ENCODE measurements at places on chromosomes 3 and 15.
A peak's percentile ranks its signal among the peaks of the same experiment; 100 is the strongest.

- DNase-seq: no peak
Observed at GRCh38 chr3:67534594-67534993, 119.8 kb downstream of the SUCLG2 start.

- DNase-seq: no peak
Observed at GRCh38 chr3:181418233-181418632, 293.5 kb upstream of the SOX2 start.

DNA sequence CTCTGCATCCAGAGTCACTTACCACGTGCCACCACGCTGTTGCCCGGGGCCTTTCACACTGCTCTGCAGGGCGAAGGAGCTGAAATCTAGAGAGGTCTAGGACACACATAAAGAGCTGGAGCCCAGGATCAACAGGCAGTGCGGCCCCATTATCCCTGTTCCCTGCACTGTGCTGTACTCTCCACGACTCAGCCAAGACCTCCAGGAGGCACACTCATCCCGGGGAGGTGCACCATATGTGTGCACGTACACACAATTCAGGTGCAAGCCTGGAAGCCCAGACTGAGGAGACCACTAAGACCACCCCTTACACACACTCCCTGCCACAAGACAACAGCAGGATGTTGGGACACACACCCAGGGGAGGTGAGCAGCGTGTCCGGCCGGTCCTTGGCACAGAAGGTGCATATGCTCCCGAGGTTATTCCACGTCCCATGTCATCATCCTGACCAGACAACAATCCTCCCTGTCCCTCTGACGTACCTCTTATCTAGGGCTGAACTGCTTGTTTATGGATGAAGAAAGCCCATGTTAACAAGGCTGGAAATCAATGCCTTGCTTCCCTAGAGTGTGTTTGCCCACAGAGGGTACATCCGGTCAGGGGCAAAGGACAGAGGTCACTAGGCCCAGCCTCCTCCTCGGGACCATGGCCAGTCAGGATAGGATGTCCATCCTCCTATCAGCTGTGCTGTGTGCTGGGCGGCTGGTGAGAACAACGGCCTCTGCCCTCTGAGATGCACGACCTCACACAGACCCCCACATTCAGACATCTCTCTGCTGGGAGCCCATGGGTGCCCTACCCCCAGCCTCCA, 16.1 kb downstream of the KLF15 start:
- DNase-seq: no peak

DNA sequence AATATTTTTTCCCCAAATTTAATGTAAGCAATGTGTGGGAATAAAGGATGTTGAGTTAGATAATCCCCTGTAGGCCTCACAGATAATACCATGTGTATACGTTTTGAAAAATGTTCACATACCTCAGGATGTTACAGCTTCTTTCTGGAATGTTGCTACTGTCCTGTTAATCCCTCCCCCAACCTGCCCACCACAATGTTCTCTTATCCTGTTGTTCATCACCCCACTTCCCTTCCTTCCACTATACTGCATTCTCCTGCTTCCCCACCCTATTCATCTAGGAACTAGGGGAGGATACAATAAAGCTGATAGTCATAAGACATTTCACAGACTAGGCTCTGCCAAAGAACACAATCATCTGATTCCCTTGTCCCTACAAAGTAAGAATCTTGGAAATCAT, 92.1 kb downstream of the IGF2BP2 start:
- DNase-seq: no peak

DNA sequence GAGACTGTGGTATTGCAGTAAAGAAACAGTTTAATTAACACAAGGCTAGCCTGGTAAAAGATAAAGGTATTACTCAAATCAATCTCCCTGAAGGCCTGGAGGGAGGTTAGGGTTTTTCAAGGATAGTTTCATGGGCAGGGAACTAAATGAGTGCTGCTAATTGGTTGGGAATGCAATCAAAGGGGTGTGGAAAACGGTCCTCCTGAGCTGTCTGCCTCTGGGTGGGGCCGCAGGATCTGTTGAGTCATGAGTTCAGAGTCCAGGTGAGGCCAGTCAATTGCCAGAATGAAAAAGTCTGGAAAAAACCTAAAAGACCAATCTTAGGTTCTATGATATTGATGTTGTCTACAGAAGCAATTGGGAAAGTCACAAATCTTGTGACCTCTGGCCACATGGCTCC, 293.2 kb downstream of the MCTP2 start:
- DNase-seq: no peak

GRCh38 chr3:150222691-150223489, 185.2 kb upstream of the TSC22D2 start:
- DNase-seq: peak; percentile 15

DNA sequence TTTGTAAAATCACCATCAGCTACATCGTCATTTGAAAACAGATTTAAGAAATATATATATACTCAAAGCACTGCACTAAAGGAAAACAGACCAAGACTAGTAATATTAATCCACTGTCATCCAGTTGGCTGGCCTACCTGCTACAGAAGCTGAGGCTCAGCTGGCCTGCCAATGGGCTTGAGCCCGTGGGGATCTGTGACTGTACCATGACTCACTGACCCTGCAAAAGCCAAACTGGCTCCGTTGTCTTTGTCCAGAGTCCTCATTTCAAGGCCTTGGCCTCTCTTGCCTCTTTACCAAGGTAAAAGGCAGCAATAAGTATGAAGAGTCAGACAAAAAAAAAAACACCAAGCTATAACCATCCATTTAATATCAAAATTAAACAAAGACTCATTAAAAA, 463.5 kb upstream of the RASGRP1 start:
- DNase-seq: no peak

GRCh38 chr3:118412503-118412902, 622.1 kb downstream of the IGSF11 start:
- DNase-seq: no peak

- no peak for DNase-seq
Observed at GRCh38 chr15:98996624-98997023, 11.0 kb downstream of the PGPEP1L start.

- no peak for DNase-seq
Observed at GRCh38 chr15:59197454-59197853, 9.2 kb upstream of the LDHAL6B start.

DNA sequence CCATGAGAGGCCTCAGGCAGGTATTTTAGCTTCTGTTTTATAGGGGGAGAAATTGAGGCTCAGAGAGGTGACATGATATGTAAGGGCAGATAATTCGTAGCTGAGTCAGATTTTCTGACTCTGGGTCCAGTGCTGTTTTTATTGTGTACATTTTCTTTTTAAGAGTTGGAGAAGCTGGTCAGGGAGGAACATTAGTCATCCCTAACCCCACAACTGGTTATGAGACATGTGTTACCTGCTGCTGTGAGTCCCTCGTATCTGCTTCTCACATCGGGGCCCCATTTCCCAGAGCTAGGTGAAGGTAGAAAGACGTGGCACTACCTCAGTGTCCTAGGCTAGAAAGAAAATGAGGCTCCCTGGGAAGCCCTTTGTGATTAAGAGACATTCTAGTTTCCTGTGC, 28.6 kb downstream of the GALNT15 start:
- no peak for DNase-seq

- DNase-seq: no peak
Observed at GRCh38 chr15:85072917-85073316, 91.3 kb downstream of the PDE8A start.

DNA sequence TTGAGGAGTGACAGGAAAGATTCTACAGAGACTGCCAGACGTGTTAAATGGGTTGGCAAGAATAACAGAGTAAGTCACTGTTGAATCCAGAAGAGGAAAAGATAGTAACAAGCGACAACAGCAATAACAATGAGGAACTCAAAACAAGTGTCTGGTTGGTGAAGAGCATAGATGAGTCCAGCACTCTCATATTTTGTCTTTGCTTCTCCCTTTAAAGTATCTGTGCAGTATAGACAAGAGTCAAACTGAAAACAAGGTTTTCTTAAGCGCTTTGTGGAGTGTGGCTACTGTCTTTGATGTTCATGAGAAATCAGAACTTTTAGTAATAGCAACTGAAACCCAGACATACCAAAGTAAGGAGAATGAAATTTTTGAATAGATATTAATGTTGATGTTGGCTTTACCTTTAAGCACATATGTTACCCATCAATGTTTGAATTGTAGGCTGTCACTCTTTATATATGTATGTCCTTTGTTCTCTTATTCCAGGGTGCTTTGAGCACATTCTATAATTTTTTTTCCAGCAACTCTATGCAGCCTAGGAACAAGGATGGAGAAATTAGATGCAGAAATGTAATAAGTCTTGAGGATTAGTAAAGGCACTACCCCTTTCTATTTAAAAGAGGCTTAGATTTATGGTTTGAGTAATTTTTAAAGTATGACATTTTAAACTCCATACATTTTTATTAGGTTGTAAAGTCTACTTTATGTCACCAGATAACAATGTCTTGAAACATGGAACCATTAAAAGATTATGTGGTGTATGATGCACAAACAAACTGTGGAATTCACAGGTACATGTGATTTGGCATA, 185.5 kb downstream of the NFKBIZ start:
- DNase-seq: no peak

GRCh38 chr3:119677641-119677934, 382 bp upstream of the COX17 start:
- no peak for DNase-seq

DNA sequence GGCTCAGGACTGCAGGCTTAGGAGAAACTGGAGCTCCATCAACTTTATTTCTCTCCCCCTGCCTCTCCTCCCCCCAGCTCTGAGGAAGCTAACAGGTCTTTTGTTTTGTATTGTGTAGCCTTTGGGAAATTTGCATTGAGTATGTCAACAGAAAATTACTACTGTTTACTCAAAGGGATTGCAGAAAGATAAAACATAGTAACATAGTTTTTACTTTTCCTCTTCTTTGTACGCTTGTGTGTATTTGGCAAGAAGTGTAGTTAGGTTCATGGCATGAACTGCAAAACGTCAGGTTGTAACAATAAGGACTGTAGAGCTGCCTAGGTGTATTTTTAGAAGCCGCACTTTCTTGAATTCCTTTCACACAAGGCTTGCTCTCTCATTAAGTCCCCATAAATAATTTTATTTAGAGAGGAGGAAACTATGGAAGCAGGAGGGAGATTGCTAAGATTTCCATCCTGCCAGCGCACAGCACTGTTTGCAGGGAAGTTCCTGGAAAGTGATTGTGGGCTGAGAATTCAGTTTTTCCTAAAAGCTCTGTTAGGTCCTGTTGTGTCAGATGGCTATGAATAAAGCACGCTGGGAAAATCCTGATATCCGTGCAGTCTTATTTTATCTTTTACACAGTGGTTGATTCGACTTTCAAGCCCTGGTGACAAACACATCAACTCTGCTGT, 21.1 kb upstream of the SATB1 start:
- no peak for DNase-seq

- no peak for DNase-seq
Observed at GRCh38 chr15:64333986-64334929, 21.7 kb downstream of the CSNK1G1 start.

DNA sequence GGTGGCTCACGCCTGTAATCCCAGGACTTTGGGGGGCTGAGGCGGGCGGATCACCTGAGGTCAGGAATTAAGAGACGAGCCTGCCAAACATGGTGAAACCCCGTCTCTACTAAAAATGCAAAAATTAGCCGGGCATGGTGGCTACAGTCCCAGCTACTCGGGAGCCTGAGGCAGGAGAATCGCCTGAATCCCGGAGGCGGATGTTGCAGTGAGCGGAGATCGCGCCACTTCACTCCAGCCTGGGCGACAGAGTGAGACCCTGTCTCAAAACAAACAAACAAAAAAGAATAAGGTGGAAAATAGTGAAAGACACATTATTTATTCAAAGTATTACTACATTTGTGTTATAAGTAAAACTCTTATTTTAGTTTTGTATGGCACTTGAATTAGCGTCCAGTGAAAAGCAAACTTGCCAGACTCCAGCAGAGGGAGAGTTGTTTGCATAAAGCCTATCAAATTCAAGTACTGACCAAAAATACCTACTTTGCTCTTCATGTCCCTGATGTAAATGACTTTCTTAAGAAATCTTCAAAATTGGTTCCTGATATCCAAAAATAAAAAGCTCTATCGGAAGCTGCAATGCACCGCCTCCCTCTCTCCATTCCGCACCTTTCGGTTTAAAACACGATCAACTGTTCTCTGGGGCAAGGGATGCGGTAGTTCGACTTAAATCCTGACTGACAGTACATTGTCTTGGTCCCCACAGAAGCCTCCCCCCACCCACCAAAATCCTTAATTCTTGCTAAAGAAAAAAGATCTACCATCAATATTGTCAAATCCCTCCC, 1.2 kb downstream of the TRPM7 start:
- no peak for DNase-seq

GRCh38 chr15:97174886-97175540, 785.5 kb upstream of the ARRDC4 start:
- DNase-seq: no peak

GRCh38 chr3:102593812-102594602, 159.2 kb downstream of the ZPLD1 start:
- no peak for DNase-seq

DNA sequence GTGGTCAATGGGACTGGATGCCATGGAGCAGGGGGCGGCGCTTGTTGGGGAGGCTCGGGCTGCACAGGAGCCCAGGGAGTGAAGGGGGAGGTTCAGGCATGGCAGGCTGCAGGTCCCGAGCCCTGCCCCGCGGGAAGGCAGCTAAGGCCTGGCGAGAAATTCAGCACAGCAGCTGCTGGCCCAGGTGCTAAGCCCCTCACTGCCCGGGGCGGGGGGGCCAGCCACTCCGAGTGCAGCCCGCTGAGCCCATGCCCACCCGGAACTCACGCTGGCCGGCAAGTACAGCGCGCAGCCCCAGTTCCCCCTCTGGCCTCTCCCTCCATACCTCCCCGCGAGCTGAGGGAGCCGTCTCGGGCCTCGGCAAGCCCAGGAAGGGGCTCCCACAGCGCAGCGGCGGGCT, 11.3 kb downstream of the KLHDC8B start:
- DNase-seq: no peak

DNA sequence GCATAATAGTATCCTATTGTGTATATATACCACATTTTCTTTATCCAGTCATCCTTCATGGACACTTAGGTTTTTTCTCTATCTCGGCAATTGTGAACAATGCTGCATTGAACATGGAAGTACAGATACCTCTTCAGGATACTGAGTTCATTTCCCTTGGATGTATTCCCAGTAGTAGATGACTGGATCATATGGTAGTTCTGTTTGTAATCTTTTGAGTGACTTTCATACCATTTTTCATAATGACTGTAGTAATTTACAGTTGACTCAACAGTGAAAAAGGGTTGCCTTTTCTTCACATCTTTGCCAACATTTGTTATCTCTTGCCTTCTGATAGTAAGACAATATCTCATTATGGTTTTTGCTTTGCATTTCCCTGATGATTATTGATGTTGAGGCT, 21.8 kb downstream of the MYH15 start:
- DNase-seq: no peak

- no peak for DNase-seq
Observed at GRCh38 chr15:70508561-70509281, 254.6 kb downstream of the UACA start.

- DNase-seq: no peak
Observed at GRCh38 chr3:195411836-195412235, 31.0 kb downstream of the ACAP2 start.

- no peak for DNase-seq
Observed at GRCh38 chr15:73142802-73143762, 90.8 kb downstream of the NEO1 start.

DNA sequence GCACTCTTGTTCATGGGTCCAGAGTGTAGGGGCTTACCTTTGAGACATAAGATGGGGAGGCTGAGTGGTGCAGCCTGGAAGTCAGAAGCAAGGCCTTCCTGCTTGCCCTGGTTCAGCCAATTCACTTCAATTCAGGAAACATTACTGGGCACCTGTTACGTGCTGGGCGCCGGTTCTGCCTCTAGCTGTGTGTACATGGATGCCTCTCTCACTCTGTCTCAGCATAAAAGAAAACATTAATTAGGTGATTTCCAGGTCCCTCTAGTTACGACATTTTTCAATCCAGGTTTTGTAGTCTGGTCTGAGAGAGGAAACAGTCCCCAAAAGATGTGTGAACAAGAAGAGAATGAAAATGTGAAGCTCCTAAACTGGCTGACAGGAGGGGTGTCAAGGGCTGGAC, 1.2 kb downstream of the RTP1 start:
- DNase-seq: no peak

All from COR-L47 (cell line).